ENCODE measurements at places on chromosomes 2 and 18.
A peak's percentile ranks its signal among the peaks of the same experiment; 100 is the strongest.

- no peak for DNase-seq
These were observed 84.7 kb upstream of the OTOS start for GRCh38 chr2:240225131-240225530.

- peak; percentile 80 for DNase-seq
These were observed 7.5 kb downstream of the REL start for GRCh38 chr2:60888853-60889252.

DNA sequence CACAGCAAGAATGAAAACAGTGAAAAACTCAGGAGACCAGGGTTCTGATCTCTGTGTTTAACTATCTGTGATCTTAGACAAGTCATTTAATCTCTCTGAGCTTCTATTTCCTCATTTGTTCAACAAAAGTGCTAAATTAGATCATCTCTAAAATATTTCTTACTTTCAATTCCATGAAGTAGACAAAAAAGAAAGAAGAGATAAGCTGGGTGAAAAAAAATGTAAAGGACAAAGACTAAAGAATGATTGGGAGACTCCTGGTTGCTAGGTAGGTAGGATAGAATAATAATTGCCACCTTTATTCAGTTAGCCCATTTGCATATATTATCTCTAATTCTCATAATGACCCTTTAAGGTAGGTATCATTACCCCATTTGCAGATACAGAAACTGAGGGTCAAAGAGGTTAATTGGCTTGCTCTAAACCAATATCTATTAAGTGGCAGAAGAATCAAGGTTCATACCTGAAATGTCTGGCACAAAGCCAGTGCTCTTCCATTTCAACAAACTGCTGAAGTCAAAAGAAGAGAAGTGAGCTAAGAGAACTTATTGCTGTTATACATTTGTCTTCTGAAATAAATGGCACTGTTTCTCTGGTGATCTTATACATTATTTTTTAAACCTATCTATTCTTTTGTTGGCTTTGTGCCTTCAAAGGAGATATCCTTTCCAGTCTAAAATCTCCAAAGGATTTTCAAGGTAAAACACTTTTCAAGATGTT, 141.7 kb downstream of the OTX1 start:
- no peak for DNase-seq

- DNase-seq, result no peak
These were observed 128.8 kb downstream of the TTC32 start for GRCh38 chr2:19772981-19773380.

DNA sequence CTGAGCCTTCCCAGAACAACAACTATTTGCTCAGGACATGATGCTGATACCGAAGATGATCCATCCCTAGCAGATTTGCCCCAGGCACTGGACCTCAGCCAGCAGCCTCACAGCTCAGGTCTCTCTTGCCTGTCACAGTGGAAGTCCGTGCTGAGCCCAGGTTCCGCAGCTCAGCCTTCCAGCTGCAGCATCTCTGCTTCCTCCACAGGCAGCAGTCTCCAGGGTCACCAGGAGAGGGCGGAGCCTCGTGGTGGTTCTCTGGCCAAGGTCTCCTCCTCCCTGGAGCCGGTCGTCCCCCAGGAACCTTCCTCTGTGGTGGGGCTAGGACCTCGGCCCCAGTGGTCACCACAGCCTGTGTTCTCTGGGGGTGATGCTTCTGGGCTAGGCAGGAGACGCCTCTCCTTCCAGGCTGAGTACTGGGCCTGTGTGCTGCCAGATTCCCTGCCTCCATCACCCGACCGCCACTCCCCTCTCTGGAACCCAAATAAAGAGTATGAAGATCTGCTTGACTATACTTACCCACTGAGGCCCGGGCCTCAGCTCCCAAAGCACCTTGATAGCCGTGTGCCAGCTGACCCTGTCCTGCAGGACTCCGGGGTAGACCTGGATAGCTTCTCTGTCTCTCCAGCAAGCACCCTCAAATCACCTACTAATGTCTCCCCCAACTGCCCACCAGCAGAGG, 15.4 kb downstream of the CEP68 start:
- DNase-seq, result no peak

DNA sequence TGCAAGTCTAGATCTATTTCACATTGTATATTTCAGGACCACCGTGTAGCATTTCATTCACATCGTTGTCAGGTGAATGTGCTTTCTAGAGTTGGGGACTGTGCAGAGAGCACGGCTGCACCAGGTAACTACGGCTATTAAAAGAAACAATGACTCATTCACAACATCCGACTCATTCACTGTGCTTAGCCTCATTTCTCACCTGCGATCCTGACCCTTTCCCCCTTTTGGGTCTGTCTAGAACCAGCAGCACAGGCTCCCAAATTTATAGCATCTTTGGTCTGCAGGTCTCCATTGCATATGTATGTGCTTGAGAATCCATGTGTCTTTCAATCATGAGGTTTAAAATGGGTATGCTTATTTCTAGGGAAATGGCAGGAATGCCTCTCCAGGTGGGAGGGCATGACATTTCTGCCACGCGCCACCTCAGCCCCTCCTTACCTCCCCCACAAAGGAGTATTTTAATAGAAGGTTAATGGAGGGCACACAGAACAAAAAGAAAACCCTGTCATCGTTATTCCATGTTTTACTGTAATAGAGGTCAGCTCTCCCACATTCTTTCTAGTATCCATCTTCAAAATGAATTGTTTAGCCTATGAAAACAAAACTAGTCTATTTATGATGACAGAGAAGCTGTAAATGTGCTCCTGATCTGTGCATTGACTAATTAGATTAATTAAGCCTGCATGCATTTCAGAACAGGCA, 246.7 kb upstream of the EPHA4 start:
- DNase-seq, result no peak

GRCh38 chr2:10012963-10013461, 30.3 kb upstream of the KLF11 start:
- DNase-seq, result no peak

GRCh38 chr18:28045880-28046279, 131.1 kb downstream of the CDH2 start:
- DNase-seq, result no peak
